Melanocyte of skin (primary cell): ENCODE measurements at places on chromosomes 6 and 20. TPM values are rescaled to one million over a fixed set of nuclear protein-coding genes. Genes with fewer than 3 reads are reported as not detected.

The SSR1 gene
- 67.4 and 84.7 TPM in 2 replicates for total RNA-seq

The SAMD10 gene
- total RNA-seq, result 0.62 and 1.00 TPM in 2 replicates

The FAXC gene
- total RNA-seq, result 12.8 and 20.6 TPM in 2 replicates

The TNF gene
- total RNA-seq, result under 0.01 TPM in 1 of 2 replicates, not detected in the other

The FAM217A gene
- not detected in 2 replicates for total RNA-seq

The C6orf141 gene
- not detected in 2 replicates for total RNA-seq

The C20orf173 gene
- not detected in 2 replicates for total RNA-seq

The CALHM6 gene
- 0.15 and 1.00 TPM in 2 replicates for total RNA-seq
